AG10803 (cell line): ENCODE measurements at places on chromosomes 11 and 22.

DNA sequence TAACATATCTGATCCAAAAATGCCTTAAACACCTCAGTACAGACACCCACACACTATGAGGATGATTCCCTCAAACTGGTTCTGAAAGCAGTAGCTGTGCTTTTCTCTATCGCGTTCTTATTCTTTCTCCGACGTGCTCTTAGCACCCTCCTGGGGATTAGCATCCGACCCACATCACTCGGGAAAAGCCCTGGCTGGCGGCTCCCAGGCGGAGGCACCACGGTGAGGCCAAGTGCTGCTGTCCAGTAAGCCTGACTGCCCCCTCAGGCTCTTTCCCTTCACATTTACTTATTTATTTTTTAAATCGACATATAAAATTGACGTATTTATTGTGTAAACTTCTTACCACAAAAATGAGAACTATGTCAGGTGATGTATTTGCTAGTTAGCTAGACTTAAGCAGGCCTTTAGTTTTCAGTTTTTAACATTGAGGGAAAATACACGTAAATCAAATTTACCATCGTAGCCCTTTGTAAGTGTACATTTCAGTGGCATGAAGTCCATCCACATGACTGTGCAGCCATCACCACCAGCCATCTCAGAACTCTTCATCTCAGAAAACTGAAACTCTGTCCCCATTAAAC, 19.2 kb downstream of the TBX1 start:
- DNase-seq, result no peak

DNA sequence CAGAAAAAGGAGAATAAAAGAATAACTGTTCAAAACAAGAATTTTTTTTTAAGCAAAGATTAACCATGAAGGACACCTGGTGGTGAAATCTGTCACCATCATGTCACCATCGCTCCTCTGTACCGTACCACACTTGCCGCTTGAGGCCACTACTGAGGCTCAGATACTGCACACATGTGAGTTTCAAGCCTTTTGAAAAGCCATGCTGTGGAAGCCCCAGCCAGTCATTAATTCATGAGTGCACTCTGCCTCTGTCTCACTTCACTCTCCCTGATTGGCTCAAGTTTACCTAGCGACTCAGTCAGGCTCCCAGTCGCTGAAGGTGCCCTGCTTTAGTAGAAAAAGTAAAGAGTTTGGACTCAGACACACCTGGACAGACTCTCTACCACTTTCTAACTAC, 6.6 kb upstream of the MS4A12 start:
- DNase-seq, result no peak

DNA sequence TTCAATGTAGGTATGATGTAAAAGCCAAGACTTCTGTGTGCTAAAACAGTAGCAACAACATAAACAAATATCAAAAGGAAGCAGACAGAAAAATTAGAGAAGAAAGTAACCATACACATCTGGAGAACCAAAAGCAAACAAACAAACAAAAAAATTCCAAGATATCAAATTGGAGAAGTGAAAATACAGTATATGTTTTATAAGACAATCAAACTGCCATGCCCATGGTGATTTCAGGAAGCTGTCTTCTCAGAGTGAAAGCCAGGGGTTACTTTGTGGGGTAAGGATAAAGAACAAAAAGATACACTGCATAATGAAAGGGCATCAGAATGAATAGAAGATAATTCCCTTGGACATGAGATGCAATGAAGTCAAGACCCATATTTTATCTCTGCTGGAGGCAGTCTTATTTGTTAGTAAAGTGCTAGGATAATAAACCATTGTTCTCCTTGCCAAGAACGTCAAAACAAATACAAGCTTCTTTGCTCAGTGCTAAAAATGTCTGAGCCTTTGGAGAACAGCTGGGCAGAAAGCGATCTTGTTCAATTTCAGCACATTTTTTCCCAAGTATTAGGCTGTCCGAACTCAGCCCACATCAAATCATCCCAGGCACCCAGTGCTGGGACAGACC, 38.1 kb upstream of the LDLRAD3 start:
- DNase-seq, result no peak

DNA sequence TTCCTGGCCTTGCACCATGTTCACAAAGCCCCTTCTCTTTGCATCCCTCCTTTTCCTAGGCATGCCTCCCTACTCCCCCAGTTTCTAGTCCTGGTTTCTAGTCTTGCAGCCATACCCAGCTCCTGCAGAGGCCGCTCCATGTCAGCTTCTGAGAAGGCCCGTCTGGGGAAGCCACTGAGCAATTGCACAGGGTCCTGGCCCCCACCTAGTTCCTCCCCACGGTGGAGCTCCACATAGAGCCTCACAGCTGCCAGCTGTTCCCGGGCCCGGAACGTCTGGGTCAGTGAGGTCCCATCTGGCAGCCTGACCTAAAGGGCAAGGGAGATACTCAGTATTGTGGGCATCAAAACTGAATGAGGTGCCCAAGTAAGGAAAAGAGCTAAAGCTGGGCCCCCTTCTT, 2.2 kb downstream of the UBXN1 start:
- DNase-seq, result no peak

- no peak for DNase-seq
Observed at GRCh38 chr11:118290923-118291322, 13.6 kb upstream of the CD3E start.

DNA sequence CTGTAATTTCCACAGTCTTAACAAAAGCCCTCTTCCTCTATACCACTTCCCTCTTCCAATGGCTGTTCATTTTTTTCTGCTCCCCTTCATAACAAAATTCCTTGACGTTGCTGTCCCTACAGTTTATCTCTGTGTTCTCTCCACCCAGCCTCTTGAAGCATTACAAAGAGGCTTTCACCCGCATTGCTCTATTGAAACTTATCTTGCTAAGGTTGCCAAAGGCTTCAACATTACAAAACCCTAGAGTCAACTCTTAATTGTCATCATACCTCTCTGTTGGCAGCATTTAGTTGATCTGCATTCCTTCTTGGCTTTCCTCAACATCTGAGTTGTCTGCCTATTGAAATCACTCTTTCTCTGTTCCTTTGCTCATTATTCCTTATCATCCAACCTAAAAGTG, 1055.7 kb downstream of the JRKL start:
- DNase-seq, result no peak

DNA sequence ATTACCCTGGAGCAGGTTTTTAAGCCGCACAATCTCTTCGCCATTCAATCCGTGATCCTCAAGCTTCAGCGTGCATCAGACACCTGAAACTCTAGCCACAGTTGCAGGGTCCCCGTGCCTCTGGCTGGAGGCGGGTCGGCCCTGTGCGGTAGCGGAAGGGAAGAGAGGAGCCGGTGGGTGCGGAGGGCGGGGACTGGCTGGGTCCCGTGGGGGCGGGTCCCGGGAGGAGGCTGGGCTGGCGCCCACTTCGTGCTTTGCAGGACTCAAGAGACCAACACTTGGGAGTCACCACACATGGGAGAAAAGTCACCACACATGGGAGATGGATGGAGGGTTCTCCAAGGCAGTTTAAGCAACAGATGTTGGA, 772 bp downstream of the C22orf15 start:
- DNase-seq, result no peak

- DNase-seq, result no peak
Observed at GRCh38 chr11:126839496-126839895, 161.1 kb downstream of the KIRREL3 start.

DNA sequence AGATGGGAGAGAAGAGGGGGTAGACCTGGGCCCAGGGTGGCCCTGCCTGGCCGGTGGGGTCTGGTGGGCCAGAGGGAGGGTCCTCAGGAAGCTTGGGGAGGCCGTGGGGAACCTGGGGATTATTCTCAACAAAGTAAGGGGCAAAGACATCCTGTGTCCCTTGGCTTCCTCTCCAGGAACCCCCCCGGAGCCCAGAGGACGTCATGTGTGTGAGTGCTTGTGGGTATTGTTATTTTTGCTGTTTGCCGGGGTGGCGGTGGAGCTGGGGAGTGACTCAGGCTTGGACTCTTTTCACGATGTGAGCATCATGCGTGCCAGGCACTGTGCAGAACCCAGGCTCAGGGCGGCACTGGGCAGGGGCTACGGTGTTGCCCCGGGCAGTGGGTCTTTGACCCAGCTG, 982 bp upstream of the SHANK3 start:
- no peak for DNase-seq

- no peak for DNase-seq
Observed at GRCh38 chr22:24942301-24942700, 4.2 kb downstream of the LHFPL7 start.

DNA sequence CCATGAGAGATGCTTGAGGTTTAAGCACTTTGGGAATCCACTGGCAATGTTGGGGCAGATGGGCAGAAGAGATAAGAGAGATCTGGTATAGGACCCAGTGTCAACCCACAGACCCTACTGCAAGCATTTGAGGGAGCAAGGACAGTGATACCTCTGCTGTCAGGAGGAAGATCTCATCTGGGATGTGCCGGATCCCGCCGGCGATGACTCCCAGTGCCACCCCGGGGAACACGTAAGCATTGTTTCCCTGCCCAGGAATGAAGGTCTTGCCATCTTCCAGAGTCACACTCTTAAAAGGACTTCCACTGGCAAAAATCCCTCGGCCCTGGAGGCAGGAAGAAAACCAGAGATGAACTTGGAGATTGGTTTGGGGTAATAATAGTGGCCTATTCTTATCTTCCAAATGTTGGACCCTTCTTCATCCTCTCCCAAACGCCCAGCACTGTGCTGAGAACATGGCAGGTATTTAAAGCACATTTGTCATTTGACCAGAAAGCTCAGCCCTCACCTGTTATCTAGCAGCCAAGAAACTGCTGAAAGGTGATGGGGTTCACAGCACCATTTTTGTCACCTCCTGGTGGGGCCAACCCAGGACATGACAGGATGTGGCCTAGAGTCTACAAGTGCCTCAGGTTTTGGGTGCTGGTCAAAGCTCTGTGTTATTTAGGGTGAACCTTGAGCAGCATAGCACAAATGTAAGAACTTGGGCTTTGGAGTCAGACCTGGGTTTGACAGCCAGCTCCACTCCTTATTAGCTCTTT, 71.7 kb downstream of the CCDC81 start:
- DNase-seq, result no peak

DNA sequence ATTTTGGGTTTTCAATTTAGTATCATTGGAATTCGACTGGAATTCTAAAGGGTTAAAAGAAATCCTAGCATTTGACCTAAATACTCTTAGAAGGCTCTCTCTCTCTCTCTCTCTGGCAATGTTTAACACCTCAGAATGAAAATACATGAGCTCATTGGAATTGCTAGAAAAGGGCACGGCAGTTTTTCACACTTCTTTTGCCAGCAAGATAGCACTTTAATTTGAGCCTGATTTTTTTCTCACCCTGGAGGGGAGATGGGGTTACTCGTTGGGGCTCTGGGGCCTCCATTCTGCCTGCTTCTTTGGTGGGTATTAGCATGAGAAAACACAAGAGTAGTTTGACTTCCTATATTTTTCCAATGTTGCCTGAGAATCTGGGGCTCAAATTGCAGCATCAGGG, 22.8 kb upstream of the CLMP start:
- no peak for DNase-seq

DNA sequence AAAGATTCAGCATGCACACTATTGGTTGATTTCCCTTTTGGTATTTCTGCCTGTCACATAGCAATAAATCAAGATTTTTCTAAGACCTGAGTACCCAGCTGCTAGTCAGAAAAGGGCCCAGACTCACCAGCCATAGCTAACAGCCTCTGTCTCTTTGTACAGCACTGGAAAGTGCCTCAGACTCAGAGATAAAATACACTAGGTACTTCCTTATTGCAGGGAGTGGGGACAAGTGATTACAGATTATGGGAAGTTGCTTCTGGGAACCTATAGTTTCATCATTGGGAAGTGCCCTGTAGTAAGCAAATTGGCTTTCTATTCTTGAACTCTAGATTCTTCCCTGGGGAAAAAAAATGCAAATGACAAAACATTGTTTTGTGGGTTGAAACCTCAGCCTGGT, at the start of gene CASP5:
Gene CASP5 (minus strand): TSS at position 166 of the 400 bp plus-strand sequence. CDS start 32 bp downstream, at position 134.
- DNase-seq, result peak; percentile 13

- DNase-seq, result peak; percentile 79
Observed at GRCh38 chr11:65414776-65415498, 7.7 kb upstream of the NEAT1 start.

DNA sequence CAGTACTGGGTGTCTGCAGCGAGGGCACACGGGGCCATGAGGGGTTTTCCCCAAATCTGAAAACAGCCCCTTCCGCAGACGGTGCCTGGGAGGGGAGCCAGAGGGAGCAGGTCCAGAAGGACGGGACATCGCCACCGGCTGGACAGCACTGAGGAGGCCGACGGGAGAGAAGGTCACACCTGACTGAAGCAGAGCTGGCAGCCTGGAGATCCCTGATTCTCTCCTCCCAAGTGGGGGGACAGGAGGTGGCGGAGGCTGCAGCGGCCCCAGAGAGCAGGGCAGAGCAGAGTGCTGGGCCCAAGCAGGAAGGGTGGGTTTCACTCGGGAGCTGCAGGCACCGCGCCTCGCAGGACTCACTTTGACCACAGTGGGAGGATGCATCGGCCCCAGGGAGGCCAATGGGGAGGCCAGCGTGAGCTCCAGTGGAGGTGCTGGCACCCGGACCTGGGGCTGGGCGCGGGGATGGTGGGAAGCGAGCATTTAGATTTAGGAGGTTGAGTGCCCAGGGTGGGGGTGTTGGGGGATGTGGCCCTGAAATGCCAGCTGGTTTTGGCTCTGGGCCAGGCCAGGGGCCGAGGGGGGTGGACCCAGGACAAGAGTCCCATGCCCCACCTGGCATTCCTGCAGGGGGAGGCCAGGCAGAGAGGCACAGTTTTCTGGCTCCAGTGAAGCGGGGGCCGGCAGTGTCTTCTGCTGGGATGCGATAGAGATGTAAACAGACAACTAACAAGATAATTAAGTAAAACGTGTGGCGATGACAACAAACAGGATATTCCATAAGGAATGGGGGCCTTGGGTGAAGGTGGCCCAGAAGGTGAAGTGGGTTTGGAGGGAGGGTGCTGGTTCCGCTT, 92.3 kb upstream of the FGF3 start:
- DNase-seq, result no peak

DNA sequence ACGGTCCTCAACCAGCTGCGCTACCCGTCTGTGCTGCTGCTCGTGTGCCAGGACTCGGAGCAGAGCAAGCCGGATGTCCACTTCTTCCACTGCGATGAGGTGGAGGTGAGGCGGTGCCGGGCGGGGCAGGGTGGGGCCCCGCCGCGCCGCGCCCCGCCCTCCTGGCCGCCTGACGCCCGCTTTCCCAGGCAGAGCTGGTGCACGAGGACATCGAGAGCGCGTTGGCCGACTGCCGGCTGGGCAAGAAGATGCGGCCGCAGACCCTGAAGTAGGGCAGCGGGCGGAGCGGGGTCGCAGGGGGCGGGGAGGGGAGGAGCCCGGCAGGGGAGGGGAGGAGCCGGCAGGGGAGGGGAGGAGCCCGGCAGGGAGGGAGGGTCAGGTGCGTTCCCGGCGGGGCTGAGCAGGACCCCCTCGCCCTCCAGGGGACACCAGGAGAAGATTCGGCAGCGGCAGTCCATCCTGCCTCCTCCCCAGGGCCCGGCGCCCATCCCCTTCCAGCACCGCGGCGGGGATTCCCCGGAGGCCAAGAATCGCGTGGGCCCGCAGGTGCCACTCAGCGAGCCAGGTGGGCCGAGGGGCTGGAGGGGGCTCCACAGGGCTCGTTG, 14.7 kb downstream of the EPS8L2 start:
- DNase-seq, result no peak

- no peak for DNase-seq
Observed at GRCh38 chr11:76657187-76658170, 13.1 kb downstream of the LRRC32 start.

- peak; percentile 89 for DNase-seq
Observed at GRCh38 chr11:69644071-69644961, 3.4 kb downstream of the CCND1 start.

- no peak for DNase-seq
Observed at GRCh38 chr22:37633089-37633624, 6.3 kb upstream of the SH3BP1 start.

GRCh38 chr11:57436031-57436430, 9.1 kb upstream of the SLC43A3 start:
- no peak for DNase-seq
